ENCODE measurements at places on chromosomes 16 and 17. TPM values are rescaled to one million over a fixed set of nuclear protein-coding genes. Genes with fewer than 3 reads are reported as not detected.

DNA sequence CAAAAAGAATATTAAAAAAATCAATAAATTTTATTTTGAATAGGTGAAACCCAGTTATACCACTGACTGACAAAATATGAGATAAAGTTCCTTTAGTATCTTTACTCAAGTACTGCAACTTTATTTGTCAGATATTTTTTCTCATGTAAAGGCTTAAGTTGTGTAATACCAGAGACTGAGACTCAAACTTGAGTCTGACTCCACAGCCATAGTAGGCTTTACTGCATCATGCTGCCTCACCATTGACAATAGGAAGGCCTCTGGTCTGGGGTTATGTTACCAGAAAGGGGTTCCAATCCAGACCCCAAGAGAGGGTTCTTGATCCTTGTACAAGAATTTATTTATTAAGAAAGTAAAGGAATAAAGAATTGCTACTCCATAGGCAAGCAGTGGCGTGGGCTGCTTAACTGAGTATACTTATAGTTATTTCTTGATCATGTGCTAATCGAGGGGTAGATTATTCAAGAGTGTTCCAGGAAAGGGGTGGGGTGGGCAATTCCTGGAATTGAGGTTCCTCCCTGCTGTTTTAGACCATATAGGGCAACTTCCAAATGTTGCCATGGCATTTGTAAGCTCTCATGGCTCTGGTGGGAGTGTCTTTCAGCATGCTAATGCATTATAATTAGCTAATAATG, 187.4 kb upstream of the WSB1 start:
- no peaks in the 10 kb centered on the region for H3K27me3 ChIP-seq
- no peaks in the 10 kb centered on the region for H3K4me1 ChIP-seq
- DNase-seq, result no peak
- no peak overlapping the region for H3K27ac ChIP-seq
- H3K4me3 ChIP-seq, result no peak overlapping the region

GRCh38 chr17:55769625-55770000, 18.8 kb downstream of the PCTP start:
- H3K36me3 ChIP-seq, result peaks cover 32% of the 10 kb centered on the region
- no peak overlapping the region for H3K4me3 ChIP-seq
- DNase-seq, result no peak
- H3K27me3 ChIP-seq, result no peaks in the 10 kb centered on the region
- H3K4me1 ChIP-seq, result no peaks in the 10 kb centered on the region

GRCh38 chr17:49108318-49108717, 24.3 kb upstream of the B4GALNT2 start:
- H3K36me3 ChIP-seq, result no peaks in the 10 kb centered on the region
- H3K4me3 ChIP-seq, result no peak overlapping the region
- H3K4me1 ChIP-seq, result no peaks in the 10 kb centered on the region
- DNase-seq, result no peak

DNA sequence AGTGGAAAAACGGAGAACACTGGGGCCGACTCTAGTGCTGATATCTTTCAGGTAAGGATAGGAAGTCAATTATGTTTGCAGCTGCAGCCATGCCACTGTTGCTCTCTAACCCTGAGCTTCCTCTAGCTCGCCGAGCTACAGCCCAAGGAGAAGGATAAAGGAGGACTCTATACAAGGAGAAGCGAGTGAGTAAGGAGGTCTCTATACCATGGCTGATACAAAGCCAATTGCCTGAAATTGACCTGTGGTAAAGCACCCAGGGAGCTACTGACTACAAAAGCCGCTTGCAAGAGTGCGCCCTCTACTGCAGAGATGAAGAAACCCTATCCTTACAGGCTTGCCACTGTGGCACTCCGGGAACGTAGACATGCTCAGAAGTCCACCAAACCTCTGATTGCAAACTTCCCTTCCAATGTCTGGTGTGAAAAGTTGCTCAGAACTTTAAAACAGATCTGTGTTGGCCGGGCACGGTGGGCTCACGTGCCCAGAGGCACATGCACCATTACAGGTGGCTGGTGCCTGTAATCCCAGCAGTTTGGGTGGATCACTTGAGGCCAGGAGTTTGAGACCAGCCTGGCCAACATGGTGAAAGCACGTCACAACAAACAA, 10.8 kb upstream of the SLC46A1 start:
- no peak overlapping the region for H3K27ac ChIP-seq
- no peaks in the 10 kb centered on the region for H3K4me1 ChIP-seq
- no peaks in the 10 kb centered on the region for H3K27me3 ChIP-seq
- no peak overlapping the region for H3K4me3 ChIP-seq
- DNase-seq, result no peak

GRCh38 chr16:87108941-87109340, 208.3 kb downstream of the C16orf95 start:
- no peaks in the 10 kb centered on the region for H3K27me3 ChIP-seq
- no peaks in the 10 kb centered on the region for H3K36me3 ChIP-seq
- no peak for DNase-seq

- H3K36me3 ChIP-seq, result no peaks in the 10 kb centered on the region
- H3K27ac ChIP-seq, result no peak overlapping the region
- no peaks in the 10 kb centered on the region for H3K4me1 ChIP-seq
- no peak for DNase-seq
- no peaks in the 10 kb centered on the region for H3K27me3 ChIP-seq
These were observed 52.4 kb upstream of the NFAT5 start for GRCh38 chr16:69513180-69513966.

DNA sequence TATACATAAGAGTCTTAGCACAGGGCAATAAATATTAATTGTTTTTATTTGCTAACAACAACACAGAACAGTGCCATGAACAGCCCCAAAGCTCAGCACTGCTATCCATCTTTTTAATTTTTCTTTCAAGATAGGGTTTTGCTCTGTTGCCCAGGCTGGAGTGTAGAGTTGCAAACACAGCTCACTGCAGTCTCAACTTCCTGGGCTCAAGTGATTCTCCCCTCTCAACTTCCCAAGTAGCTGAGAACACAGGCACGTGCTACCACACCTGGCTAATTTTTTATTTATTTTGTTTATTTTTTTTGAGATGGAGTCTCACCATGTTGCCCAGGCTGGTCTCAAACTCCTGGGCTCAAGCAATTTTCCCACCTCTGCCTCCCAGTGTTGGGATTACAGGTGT, 47.6 kb upstream of the AKAP1 start:
- H3K36me3 ChIP-seq, result no peaks in the 10 kb centered on the region
- H3K27ac ChIP-seq, result no peak overlapping the region
- H3K27me3 ChIP-seq, result no peaks in the 10 kb centered on the region
- H3K4me1 ChIP-seq, result peaks cover 36% of the 10 kb centered on the region

DNA sequence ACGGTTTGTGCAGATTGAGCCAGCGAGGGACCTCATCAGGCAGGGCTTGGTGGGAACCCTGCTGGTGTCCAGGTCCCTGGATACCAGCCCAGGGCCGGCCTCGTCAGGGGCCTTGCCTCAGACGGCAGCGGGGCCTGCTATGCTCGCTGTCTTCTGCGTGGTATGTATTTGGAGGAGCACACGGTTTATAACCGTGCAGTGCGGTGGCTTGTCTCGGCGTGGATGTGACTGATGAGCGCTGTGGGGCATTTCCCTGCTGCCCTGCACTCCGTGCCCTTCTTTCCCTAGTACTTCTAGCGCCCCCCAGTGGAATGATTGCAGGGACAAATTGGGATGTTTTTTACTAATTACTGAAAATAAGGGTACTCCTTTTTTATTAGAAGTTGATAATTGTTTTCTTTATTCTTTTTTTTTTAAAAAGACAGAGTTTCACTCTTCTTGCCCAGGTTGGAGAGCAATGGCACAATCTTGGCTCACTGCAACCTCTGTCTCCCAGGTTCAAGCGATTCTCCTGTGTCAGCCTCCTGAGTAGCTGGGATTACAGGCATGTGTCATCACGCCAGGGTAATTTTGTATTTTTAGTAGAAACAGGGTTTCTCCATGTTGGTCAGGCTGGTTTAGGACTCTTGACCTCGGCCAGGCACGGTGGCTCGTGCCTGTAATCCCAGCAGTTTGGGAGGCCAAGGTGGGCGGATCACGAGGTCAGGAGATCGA, 15.3 kb downstream of the TBCD start:
- no peak for DNase-seq
- H3K27ac ChIP-seq, result no peak overlapping the region
- peaks cover 28% of the 10 kb centered on the region for H3K36me3 ChIP-seq
- no peaks in the 10 kb centered on the region for H3K27me3 ChIP-seq
- H3K4me3 ChIP-seq, result no peak overlapping the region

DNA sequence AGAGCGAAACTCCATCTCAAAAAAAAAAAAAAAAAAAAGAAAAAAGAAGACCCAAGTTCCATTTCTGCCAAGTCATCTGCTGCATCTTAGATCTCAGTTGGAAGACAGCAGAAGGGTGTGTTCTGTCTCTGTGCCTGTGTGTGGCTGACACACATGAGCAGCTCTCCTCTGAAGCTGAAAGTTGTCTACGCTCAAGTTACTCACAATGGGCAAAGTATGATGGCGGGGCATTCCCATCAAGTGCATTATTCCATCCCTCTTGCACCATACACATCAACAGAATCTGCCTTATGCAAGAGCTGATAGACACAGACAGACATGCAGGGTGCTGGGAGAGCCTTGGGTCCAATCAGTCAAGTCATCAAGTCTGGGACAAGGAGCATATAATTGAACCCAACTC, 402.2 kb downstream of the XYLT1 start:
- no peaks in the 10 kb centered on the region for H3K36me3 ChIP-seq
- no peak overlapping the region for H3K4me3 ChIP-seq
- H3K27me3 ChIP-seq, result no peaks in the 10 kb centered on the region
- H3K4me1 ChIP-seq, result no peaks in the 10 kb centered on the region
- DNase-seq, result no peak

DNA sequence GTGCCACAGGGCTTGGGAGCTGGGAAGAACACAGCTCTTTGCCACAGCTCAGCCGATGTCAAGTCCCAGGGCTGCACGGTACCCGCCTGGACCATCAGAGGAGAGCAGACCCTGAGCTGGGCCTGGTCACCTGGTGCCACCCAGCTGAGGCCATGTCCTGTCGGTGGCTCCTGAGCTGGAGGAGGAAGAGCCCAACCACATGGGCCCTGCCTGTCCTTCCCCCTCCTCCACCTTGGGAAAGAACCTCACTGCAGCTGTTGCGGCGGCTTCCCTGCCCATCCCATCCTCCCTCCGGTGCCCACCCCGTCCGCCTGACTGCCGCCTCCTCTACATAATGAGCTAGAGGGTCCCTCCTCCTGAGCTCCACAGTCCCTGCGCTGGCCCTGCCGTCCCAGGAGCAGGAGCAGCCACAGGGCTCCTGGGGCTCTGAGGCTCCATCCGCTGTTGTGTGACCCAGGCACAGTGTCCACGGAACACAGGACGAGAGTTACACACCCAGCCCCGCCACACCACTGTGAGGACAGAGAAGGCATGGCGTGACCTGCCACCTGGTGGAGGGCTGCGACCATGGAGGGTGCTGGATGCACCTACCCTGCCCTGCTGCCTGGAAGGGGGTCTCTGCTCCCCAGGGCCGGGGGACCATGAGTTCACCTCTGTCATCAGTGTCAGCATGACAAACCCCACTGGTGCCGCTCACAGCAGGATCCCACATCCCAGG, 21.4 kb upstream of the CHMP6 start:
- no peak overlapping the region for H3K4me3 ChIP-seq
- no peak for DNase-seq
- no peak overlapping the region for H3K27ac ChIP-seq

- H3K4me1 ChIP-seq, result no peaks in the 10 kb centered on the region
- no peaks in the 10 kb centered on the region for H3K36me3 ChIP-seq
These were observed 164.8 kb upstream of the DYNLRB2 start for GRCh38 chr16:80375973-80376372.

DNA sequence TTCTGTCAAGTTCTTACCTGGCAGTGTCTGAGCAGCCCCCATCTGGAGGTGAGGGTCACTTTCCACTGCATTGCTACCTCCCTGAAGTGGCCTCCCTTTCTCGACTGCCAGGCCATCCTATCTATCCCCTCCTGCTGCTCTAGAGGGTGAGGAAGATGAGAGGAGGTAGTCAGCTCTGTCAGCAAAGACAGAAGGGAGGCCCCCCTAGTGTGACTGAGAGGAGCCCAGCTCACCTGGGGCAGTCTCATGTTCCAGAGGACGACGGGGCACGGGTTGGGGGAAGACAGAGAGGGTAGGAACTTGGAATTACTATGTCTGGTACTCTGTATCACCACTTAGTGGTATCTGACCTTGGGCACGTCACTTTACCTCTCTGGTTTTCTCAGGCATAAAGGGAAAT, 22.0 kb downstream of the MYO19 start:
- peaks cover 42% of the 10 kb centered on the region for H3K36me3 ChIP-seq
- H3K27ac ChIP-seq, result no peak overlapping the region
- H3K4me3 ChIP-seq, result no peak overlapping the region

GRCh38 chr16:20870122-20870820, 29.9 kb downstream of the DCUN1D3 start:
- H3K27ac ChIP-seq, result peak overlapping the region; percentile 81
- no peaks in the 10 kb centered on the region for H3K36me3 ChIP-seq
- no peaks in the 10 kb centered on the region for H3K27me3 ChIP-seq
- no peak for DNase-seq

DNA sequence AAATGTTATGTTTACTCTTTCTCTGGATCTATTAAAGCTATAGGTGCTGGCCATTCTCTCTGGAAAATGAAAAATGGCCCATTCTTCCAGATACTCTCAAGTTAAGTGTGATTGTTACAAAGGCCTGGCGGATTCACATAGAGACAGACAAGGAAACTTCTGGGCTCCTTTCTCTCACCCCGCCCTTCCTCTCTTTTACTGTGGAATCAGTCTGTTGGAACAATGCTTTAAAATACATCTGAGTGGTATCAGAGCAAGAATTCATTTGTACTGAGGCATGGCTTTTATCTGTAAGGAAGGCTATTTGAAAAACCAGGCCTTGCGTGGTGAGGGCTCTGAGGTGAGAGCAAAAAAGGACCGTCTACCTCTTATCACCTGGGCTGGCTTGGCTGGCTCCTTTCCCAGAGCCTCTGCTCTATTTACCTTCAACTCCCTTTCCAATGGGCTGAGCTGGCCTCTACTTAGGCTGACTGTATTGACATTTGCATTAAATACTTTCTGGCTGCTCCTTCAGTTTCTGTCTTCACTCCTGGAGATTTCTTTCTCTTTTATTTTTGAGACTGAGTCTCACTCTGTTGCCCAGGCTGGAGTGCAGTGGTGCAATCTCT, 274.0 kb downstream of the PHKB start:
- no peak for DNase-seq
- no peaks in the 10 kb centered on the region for H3K36me3 ChIP-seq
- H3K4me1 ChIP-seq, result no peaks in the 10 kb centered on the region

Gene HBM
- not detected for total RNA-seq

Gene NR1D1
- total RNA-seq, result 0.43 TPM

Gene PPL
- total RNA-seq, result 25.7 TPM

Gene ACSM3
- total RNA-seq, result not detected

Gene SECTM1
- 49.5 TPM for total RNA-seq

Gene USH1G
- not detected for total RNA-seq

All from ascending aorta (tissue), 2 donors.